ENCODE measurements at places on chromosomes 3 and 15.

DNA sequence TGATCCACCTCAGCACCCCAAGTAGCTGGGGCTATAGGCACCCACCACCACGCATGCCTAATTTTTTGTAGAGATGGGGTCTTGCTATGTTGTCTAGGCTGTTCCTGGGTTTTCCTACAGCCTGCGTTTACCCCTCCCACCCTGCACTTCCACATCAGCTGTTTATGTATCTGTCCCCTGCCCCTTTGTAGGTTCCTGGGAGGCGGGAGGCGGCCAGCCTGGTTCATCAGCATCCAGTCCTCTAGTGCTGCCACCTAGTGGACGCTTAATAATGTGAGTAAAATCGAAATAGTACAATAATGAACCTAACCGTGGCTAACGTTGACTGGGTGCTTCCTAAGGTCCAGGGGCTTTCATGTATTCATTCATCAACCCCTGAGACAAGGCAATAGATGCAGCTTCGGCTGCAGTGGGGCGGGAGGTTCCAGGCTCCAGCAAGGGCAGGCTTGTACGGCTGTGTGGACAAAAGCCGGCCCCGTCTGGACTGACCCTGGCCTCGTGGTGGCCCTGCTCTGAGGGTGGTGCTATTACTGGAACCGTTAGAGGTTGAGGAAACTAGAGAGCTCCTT is 1.2 kb upstream of the LCTL start:
- no peak for DNase-seq

GRCh38 chr3:78895528-78895927 is 872.3 kb downstream of the ROBO1 start:
- DNase-seq = no peak

DNA sequence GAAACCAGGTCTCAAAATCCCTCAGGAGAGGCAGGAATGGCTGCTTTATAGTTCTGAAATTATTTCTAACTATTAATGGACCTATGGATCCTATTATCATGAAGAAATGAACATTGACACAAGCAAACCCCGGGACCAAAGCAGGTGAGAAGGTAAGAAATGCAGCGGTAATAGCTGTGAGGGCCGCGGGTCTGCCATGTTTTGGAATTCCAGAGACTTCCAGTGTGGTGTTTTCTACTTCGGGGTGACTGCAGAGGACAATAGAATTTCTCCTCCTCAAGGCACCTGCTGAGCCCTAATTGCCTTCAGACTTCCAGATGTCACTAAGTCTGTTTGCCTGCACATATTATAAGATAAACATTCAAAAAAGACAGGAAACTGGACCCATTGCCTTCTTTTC is 437.4 kb downstream of the GABRG3 start:
- DNase-seq = no peak

- DNase-seq = no peak
Measured at GRCh38 chr15:75309711-75310110, 26.2 kb upstream of the COMMD4 start.

DNA sequence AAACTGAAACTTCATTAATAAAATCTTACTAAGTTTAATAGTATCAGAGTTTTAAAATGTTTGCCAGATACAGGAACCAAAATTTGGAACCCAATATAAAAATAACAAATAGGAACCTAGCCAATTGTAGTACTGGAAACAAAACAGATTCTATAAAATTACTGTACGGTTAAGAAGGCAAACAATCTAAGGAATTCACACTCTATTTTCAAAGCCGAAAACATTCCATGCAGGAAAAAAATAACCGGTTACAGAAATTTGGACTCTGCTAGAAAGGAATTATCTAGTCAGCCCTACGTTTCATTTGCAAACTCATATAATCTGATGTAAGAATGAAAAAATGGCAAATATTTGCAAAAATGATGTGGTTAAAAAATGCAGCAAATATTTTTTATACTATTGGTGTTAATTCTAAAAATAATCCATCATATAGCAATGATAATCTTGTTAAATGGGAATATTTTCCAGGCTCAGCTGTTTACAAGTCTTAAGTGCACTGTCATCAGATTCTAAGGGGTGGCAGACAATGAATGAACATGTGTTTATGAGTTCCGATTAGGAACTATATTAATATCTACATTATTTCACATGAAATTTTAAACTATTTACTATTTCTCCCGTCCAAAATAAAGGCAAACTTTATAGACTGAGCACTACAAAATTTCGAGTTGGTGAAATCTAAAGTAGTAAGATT is 58.1 kb downstream of the DCBLD2 start:
- DNase-seq = no peak
